ENCODE measurements at places on chromosomes 1 and 21.

GRCh38 chr1:186503190-186503589 lies 42.3 kb upstream of the PDC start:
- no peak for DNase-seq

GRCh38 chr1:187809549-187809948 lies 980.8 kb downstream of the PLA2G4A start:
- no peak for DNase-seq

DNA sequence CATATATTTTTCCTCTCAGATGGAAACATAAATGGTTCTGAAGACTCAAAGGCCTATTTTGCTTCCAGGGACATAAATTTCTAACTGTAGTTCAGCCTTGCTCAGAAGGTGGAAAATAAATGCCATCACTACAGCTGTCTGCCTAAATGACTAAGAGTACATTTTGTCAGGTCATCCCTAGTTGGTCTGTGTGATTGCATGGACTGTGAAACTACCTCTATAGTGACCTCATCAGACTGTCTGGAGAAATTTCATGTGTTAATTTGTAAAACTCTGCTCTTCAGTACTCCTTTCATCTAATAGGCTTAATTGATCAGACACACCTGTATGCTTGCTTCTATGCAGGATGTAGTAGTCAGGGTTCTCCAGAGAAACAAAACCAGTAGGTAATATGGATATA lies 886.9 kb downstream of the AMY1C start:
- DNase-seq = no peak

DNA sequence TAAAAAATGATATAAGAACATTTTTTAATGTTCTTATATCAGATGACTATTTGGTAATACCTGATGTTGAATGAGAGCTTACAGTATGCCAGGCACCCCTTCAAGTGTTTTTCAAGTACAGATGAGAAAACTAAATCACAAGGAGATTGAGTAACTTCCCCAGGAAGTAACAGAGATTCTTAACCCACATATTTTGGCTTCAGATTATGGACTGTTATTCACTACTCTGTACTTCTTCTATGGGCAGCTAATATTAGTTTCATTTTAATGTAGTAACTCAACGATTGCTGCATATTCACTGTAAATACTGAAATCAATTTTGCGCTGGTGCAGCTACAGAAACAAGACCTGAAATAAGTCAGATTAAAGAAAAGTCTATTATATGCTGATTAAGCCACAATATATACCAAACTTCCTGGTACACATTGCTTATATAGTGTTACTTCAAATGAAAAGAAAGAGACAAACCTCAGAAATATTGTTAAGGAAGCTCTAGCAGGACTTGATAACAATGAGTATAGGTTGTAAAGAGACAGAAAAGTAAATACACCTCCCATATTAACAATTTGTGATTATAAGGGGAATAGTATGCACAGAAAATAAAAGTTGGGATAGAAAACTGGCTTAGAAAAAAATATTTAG lies 19.7 kb downstream of the DPYD start:
- no peak for DNase-seq

DNA sequence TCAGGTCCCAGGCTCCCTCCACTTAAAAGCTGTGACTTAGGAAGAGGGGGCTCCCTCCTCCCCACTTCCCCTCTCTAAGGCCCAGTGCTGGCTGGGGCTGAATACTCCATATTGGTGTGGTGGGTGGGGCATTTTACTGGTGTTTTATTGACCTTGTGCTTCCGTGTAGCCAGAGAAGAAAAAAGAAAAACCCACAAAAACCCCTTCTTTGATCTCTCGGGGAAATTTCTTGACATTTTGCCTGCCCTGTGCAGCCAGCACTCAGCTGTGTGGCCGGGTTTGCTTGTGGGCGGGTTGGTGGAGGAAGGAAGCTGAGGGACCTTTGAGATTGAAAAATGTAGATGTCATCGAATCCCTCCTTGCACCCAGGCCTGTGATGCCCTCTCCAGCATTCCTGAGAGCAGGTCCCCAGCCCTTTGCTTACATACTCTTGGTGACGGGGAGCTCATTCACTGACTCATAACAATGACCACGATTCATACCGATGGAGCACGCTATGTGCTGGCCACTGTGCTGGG lies 24.8 kb downstream of the TNFRSF8 start:
- DNase-seq = peak; percentile 36

- DNase-seq = no peak
These were observed 176.5 kb upstream of the HOOK1 start for GRCh38 chr1:59638231-59638711.

- DNase-seq = no peak
These were observed 312.5 kb upstream of the PKN2 start for GRCh38 chr1:88371436-88372023.

DNA sequence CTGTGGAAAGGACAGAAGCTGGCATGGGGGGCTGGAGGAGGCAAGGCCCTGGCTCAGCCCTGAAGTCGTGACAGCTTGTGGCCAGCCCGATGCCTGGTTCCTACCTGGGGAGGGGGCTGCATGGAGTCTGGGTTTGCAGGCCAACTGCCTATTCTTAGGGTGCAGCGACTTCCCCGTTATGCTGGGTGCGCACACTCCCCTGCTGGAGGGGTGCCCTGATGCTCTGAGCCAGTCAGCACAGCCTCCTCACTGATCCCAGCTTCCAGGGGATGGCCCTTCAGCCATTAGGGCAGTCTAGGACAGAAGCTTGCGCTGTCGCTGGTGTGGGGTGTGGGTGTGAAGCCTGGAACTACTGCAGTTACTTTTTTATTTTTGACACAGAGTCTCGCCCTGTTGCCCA lies 30.0 kb upstream of the SLC19A1 start:
- DNase-seq = no peak

- no peak for DNase-seq
These were observed 20.5 kb downstream of the PRXL2B start for GRCh38 chr1:2606881-2607621.

DNA sequence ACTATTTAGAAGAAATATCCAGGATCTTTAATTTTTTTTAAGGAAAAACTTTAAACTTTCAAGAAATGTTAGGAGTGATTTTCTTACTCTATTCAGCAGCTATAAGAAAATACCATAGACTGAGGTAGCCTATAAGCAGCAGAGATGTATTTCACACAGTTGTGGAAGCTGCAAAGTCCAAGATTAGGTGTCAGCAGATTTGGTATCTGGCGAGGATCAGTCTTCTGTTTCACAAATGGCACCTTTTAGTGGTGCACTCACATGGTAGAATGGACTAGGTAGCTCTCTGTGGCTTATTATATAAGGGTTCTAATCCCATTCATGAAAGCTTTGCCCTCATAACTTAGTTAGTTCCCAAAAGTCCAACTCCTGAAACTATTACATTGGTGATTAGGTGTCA lies 207.4 kb downstream of the NCAM2 start:
- DNase-seq = no peak

- no peak for DNase-seq
These were observed 59.9 kb upstream of the JAK1 start for GRCh38 chr1:65026235-65026634.

- DNase-seq = no peak
These were observed 114.0 kb downstream of the KCNN3 start for GRCh38 chr1:154755858-154756730.

GRCh38 chr1:180926164-180926981 lies 13.7 kb downstream of the KIAA1614 start:
- no peak for DNase-seq

- no peak for DNase-seq
These were observed 23.4 kb upstream of the IGSF3 start for GRCh38 chr1:116690849-116691406.

DNA sequence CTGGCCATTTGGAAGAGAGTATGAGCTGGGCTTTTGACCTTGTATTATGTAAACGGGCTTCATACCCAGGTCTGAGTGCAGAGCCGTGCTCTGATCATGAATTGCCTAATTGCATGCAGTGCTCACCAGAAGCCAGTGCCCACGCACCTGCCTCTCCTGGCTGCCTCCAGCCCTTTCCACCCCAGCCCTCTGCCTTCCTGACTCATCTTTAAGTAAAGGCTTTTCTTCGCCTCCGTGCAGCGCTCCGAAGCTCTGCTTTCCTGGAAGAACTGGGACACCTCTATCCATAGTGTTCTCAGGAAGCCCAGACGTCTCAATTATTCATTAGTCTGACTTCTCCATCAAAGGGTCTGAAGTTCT lies 413.7 kb downstream of the PTPRU start:
- no peak for DNase-seq

Data from stimulated activated CD4-positive, alpha-beta T cell treated with anti-CD3 and anti-CD28 coated beads, Interleukin-4, amount 100 ng/mL, for 24 hours (primary cell).